ENCODE measurements at places on chromosomes 2 and 18.

GRCh38 chr2:233473878-233474277 lies 92.7 kb downstream of the USP40 start:
- no peak for DNase-seq

DNA sequence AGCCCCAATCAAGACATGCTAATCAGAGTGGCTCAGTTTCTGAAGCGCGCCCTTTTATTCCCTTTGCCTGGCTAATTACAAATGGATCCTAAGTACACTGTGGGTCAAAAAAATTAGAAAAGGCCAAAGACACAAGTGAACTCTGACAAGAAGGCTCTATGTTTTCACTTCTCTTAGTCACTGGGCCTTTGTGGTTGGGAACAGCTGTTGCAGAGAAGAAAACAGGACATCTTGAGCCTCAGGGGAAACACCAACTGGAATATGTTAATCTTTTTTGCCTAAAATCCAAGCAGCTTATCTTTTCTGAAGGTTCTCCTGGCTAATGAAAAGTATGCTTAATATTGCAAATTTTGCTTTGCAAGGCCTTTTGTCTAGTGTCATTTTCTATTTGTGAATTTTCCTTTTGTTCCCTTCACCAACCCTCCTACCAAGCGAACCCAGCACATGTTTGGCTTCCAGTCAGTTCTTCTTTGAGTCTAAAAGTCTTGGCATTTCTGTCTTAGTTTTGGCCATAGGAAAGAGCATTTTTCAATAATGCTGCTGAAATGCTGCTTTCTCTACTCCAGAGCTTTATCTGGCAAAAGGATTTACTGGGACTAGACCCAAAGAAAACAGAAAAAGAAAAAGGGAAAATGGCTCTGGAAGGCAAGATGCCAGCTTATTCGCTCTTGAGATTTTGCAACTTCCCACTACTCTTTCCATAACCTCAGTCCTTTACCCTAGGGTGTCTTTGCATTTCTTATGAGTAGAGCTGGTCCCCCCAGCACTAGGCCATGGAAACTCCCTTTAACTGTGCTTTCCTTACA lies 440.2 kb upstream of the ST6GAL2 start:
- no peak for DNase-seq

DNA sequence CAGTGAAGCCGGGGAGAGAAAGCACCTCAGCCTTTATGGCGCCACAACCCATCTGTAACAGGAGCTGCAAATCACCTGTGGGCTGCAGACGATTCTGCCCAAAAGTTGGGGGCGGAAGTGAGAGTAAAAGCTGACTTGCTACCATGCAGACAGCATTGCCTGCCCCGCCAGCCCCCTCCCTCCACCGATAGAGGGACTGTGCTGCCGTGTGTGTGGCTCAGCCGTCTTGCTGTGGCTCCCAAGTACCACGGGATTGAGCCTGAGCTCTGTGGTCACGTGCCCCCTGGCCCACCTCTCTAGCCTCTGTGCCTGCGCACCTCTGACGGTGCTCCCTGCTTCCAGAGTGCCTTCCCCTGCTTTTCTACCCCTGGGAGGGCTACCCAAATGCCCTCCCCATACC lies 79.6 kb downstream of the GLI2 start:
- no peak for DNase-seq

- DNase-seq = no peak
Observed at GRCh38 chr2:165794536-165794928, 485 bp upstream of the GALNT3 start.
